ENCODE measurements at places on chromosomes 6 and 20. TPM values are rescaled to one million over a fixed set of nuclear protein-coding genes. Genes with fewer than 3 reads are reported as not detected.

Gene HLA-DQB2
- not detected for polyA plus RNA-seq

Gene TFAP2A
- polyA plus RNA-seq: not detected

Gene SNAP91
- polyA plus RNA-seq: 0.51 TPM

Gene SPINT4
- polyA plus RNA-seq: not detected

Gene SIRPA
- 15.3 TPM for polyA plus RNA-seq

Gene ENPP4
- polyA plus RNA-seq: 10.1 TPM

Gene GPR63
- polyA plus RNA-seq: 0.63 TPM

Gene CD24
- polyA plus RNA-seq: 3.9 TPM

Gene RBPJL
- 0.08 TPM for polyA plus RNA-seq

All from aorta (tissue), 5 donors.